NCI-H345 (cell line): ENCODE measurements at places on chromosomes 6 and 20.

- no peak for DNase-seq
Observed at GRCh38 chr6:31065556-31065955, 46.8 kb downstream of the C6orf15 start.

- DNase-seq, result no peak
Observed at GRCh38 chr6:34496103-34496685, 30.3 kb downstream of the PACSIN1 start.

DNA sequence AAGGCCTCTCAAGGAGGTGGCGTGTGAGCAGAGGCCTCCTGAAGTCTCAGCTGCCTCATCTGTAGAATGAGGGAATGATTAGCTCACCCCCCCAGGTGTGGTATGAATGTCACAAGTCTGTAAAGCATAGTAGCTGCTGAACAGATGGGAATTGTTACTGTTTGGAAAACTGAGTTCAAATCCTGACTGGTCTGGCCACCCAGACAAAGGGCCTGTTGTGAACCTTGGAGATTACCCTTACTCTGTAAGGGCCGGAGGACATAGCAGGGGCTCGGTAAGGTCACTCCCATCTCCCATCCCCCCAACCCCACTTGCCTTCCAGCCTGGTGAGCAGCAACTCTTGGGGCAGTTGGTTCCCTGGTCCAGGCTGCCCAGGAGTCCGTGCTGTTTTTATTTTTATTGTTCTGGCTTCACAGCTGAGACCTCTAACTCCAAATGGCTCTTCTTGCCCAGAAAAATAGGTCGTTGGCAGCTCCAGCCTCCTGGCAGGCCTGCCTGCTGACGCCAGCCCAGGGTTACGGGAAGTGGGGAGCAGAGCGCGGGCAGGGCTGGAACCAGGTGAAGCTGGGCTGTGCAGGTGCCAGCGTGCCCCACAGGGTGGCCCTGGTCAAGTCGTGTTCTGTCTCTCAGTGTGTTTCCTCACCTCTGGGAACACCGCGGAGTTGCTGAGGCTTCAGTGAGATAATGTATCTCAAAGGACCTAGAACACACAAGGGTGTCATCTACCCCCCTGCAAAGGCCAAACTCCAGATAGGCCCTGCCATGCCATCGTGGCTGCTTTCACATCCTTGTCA, 4.5 kb upstream of the SIRPA start:
- DNase-seq, result no peak

- no peak for DNase-seq
Observed at GRCh38 chr6:157047951-157048350, 270.8 kb downstream of the ARID1B start.
